ENCODE measurements at places on chromosomes 3 and 15.
A peak's percentile ranks its signal among the peaks of the same experiment; 100 is the strongest.

- DNase-seq = no peak
These were observed 936.8 kb downstream of the MCTP2 start for GRCh38 chr15:95168152-95168551.

DNA sequence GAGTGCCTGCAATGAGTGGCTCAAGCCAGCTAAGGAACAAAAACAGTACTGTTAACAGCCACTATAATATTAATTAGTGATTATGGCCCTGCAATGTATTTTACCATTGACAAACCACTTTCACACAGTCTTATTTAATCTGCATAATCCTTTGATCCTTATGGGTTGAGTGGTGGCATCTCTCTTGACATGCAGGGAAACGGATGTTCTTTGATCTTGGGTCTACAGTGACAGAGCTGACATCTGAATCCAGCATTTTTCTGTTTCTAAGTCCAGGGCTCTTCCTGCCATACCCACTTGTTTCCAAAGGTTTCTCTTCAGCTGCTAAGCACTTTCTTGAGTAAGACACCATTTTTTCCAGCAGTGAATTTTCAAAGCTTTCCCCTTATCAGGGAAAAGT lies 277.7 kb upstream of the ROPN1 start:
- no peak for DNase-seq

DNA sequence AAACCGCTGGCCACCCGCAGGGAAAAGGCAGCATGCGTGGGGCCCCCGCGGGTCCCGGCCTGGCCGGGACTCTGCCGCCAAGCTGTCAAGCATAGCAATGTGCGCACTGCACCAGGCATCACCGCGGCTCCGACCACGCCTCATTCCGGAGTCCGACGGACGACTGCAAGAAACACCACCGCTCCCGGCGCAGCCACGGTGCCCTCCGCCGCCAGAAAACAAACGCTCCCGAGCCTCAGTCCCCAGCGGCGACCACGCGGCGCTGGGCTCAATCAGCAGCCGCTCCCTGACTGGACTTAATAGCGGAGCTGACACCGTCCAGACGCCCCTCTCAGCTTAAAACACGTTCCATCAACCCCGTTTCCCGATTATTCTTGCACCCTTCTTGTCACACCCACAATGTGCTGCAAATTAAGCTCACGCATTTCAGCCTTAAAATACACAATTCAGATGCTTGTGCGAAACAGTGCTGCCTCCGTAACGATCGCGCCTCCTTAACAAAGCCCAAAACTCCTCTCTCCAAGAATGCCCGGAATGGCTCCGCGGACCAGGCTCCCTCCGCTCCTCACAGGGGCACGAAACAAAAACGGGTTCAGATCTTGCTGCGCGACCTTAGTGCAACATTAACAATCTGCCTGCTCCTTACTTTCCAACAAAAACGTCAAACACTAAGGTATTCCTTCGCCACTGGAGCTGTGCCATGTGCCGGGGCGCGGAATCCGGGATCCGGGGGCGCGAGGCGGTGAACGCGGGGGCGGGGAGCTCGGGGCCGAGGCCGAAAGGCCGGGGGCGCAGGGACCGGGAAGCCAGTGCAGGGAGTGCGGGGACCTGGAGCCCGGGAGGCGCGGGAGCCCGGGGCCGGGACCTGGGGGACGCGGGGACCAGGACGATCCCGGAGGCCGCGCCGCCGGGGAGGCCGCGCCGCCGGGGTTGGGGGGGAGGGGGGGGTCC lies 655 bp downstream of the CYFIP1 start:
- peak; percentile 48 for DNase-seq

DNA sequence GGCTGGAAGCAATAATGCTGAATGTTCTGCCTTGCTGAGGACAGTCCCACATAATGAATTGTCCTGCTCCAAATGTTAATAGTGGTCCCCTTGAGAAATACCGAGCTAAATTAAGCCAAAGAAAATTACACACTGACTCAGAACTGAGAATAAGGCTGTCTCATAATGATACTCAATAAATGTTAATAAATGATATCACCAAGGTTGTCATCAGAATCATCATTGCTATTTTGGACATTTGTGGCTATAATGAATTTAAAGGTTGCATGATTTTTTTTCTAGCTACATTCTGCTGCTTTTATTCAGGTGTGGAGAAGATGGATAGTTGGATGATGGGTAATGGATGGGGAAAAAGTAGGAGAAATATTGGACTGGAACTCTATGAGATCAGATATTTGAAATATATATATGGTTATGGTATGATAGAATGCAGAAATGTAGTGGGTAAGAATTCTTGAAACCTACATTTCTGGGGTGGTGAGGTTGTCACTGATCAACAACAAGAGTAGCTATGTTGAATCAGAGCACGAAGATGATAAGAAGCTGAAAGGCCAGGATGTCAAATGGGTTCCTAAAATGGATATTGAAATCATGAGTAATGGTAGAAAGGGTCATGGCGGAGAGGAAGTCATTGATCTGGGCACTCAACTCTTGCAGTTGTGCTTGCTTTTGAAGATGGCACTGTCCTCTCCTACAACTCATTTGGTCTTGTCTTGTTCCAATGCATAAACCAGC lies 12.8 kb downstream of the CHST2 start:
- DNase-seq = no peak
